Stimulated activated CD8-positive, alpha-beta memory T cell treated with anti-CD3 and anti-CD28 coated beads, Interleukin-2, amount 100 ng/mL, for 1 hour (primary cell): ENCODE measurements at places on chromosomes 1 and 21.

- no peak for DNase-seq
Observed at GRCh38 chr1:57789936-57790335, 366.1 kb upstream of the DAB1 start.

- no peak for DNase-seq
Observed at GRCh38 chr1:116511459-116512019, 59.3 kb downstream of the CD58 start.

- DNase-seq, result no peak
Observed at GRCh38 chr1:245863566-245864184, 643.4 kb downstream of the SMYD3 start.

- no peak for DNase-seq
Observed at GRCh38 chr1:30290581-30290980, 432.8 kb downstream of the MATN1 start.

- no peak for DNase-seq
Observed at GRCh38 chr1:205191622-205192021, 19.9 kb downstream of the DSTYK start.

DNA sequence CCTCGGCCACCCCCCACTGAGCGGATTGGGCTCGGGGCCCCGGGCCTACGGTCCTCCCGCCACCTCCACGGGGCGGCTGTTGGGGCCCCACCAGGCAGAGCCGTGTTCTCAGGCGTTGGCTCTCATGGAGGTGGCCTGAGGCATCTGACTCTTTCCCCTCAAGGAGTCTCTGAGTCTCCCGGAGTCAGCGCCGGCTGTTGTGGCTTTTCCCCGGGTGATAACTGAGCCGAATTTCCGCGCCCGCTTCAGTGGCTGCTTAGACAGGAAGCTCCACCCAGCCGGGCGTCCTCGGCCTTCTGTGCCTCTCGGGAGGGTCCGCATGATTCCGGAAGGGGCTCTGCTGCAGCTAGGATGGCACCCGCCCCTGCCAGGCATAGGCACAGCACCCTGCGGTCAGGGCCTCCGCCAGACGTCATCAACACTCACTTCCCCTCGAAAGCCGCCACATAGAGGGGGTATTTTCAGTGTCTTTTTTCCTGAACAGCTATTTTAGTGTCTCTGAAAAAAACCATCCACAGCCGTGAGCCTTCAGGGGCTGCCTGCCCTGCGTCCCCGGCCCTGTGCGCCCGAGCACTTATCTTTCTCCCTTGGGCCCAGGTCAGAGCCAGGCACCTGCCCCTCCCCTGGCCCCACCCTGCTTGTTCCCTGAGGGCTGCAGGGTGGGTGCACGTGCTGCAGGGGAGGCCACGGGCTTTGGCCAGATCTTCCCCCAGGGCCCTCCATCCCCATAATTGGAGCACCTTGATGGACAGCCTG is 72.9 kb downstream of the SKI start:
- peak; percentile 87 for DNase-seq
